CD4-positive, alpha-beta T cell treated with Interleukin-4 for 4 hours (primary cell): ENCODE measurements at places on chromosomes 4 and X.

DNA sequence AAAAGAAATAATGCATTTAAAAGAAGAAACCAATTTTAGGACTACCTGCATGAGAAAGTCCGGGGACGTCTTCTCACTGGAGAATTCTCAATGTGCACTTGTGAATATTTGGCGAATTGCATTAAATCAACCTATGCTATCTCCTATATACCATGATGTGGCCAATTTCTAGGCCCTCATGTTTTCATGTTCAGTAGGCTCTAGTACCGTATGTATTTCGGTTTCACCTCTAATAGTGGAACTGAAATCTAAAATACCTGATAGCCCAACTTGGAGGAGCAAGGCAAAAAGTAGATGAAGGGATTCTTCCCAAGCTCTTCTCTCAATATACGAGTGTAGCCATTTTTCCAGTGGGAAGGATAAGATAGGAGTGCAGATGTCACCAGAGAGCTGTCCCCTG lies 11.4 kb upstream of the FGF2 start:
- DNase-seq, result no peak

DNA sequence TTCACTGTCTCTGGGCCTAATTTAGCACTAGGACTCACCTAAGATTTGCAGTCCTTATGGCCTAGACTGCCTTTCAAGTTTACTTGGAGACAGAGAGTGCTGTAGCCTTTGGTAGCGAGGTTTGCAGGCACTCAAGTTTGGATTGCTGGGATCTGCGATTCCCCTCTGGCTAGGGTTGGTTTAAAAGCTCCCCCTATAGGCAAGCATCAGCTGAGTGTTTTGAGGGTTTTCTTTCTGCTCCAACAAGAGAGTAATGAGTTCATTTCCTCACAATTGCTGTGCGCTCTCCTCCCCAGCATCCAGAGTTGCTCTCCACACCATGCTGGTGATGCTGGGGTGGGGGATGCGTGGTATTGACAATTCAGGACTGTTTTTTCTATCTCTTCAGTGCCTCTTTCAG lies 206.9 kb downstream of the GLUD2 start:
- no peak for DNase-seq

DNA sequence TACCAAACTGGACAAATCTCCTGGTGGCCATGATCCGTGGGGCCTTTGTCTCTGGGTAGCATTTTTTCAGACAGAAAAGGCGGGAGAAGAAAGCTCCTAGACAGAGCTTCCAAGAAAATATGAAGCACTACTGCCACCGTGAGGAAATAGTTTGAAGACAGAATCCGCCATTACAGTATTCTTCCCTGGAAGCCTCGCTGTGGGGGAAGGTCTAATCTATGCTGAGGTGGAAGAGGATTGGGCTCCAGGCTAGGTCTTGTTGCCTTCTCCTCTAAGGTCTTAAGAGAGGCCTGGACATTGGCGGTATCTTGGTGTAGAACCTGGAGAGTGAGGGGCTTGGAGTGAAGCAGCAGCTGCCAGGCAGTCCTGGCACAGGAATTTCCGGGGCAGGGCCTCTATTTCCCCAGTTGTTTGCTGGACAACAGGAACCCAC lies 218.9 kb downstream of the OR13H1 start:
- no peak for DNase-seq

DNA sequence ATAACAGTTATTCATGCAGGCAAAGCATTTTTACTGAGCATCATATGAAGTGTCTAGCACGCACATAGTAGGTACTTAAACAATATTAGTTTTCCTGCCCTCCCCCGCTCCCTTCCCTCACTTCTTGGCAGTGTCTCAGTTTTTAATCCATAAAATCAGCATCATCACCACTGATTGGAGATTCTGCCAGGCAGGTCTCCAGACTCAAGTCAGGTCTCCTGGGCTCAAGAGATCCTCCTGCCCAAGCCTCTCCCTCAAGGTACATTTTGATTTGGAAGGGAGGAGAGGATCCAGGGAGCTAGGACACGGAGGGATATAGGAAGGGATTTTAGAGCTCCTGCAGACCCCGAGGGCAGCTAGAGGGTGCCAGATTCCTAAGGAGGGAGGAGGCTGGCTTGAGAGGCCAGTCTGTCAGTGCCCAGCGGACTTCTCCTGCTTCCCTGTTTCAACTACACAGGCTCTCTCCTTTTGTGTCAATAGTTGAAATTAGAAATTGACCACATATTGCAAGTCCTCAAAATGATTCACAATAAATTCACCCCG lies 4.4 kb upstream of the FAT1 start:
- no peak for DNase-seq
